Panc1 (cell line): ENCODE measurements at places on chromosomes 6 and 20.

GRCh38 chr6:156840606-156841005 lies 63.4 kb downstream of the ARID1B start:
- no peak for DNase-seq

GRCh38 chr6:41283600-41283999 lies 2.9 kb downstream of the TREM1 start:
- DNase-seq, result no peak

- no peak for DNase-seq
Measured at GRCh38 chr6:73108949-73109348, 116.3 kb downstream of the KHDC1L start.

- no peak for DNase-seq
Measured at GRCh38 chr6:46734867-46735719, at the start of gene PLA2G7. TSS of gene PLA2G7 (minus strand) at chr6:46735375. CDS start at chr6:46722891, 12,484 bp downstream.

GRCh38 chr6:87436435-87436834 lies 28.7 kb downstream of the CFAP206 start:
- DNase-seq, result no peak

GRCh38 chr20:61913423-61914225 lies 152.1 kb downstream of the TAF4 start:
- DNase-seq, result no peak

DNA sequence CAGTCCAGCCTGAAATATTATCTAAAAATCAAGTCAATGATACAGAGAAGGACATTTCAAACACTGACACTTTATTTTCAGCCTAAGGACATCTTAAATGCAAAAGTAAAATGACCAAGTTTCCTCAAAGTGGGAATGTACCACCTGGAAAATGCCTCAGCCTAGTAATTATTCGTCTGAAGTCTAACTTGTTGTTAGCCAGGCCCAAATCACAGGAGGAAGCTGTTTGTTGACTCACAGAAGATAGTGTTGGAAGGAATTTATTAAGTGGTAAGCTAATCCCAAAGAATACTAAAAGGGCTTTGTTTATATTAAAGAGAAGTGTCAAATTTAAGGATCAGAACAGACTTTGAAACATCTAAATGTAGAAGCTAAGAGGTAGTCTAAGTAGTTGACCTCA lies 2.5 kb downstream of the PDE7B start:
- DNase-seq, result no peak

GRCh38 chr6:125203395-125203794 lies 49.8 kb downstream of the TPD52L1 start:
- no peak for DNase-seq

DNA sequence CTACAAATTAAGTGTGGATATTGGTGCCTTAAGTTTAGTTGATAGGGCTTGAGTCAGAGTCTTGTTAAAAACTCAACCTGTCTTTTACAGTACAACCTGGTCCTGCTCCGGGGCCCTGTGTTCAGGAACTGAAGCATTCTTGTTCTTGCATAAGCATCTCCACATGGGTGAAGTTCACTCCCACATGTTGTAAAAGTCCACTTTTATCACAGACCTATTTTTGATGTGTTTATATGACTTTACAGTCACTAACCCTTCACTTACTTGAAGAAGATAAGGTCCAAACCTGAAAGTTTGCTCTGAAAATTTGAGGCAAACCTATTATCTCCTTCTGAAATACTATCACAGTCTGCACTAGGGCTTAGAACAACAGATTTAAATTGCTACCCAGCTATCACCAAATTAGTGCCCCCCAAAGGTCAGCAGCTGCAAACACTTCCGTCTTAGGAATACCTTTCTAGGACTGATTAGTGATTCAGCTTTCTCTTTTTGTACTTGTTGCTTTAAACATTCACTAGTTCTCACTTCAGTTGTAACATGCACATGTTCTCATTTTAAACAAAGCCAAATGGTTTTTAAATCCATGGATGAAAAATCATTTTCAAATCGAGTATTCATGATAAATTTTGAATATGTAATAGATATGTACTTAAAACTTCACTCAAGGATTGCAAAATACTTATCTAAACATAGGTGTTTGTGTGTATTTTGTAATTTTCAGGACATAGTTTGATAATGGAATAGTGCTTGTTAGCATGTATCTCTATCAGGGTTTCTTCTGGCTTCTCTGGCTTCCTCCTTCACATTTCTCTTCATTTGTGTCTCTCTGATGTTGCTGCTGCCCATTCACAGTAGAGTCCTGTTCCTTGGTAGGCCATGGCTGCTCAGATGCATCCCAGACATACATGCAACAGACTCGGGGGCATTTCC lies 469.8 kb upstream of the SOX4 start:
- DNase-seq, result no peak

DNA sequence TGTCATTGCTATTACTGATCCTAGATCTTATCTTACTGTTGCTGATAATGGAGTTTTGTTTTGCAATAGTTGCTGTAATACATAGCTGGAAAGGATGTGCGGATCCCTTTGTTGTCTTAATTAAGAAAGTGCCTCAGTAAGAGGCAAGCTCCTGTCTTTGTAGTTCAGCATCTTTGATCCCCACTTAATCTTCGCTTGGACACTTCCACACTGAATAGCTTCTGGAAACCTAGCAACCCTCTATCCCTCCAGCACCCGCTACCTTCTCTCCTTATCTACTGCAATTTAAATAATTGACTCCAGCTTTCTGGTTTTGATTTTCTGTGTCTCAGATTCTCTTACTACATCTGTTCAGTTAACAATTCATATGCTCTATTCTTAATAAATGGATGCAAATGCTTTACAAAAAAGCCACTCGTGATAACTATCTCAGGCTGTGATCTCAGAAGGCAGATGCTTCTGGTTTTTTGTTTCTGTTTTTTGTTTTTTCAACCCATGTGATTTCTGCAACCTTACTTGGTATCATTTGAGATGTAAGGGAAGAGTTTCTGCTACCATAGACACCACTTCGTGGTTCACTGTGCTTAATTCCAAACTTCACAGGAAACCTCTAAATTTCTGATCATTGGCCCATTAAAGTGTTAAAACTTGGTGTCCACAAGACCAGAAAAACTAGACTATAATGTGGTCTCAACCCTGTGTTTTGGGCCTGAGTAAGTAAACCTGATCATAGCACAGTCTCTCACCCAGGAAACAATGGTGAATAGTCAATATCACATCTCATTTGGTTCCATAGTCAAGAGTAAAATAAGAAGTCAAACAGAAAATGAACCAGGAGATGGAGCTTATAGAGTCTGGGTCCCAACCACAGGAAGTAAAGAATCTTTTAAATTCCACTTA lies 352.1 kb upstream of the SOX4 start:
- DNase-seq, result no peak

DNA sequence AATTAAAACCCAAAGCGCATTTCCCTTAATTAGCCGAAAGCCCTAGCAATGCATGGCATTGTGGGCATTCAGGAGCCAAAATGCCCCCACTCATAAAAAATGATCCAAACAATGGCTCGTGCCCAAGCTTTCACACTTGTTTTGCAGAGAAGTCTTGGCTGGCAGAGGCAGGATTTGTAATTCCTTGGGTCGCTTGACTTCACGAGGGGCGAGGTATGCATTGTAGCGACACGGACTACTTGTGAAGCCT lies 613 bp upstream of the SASH1 start:
- DNase-seq, result no peak

DNA sequence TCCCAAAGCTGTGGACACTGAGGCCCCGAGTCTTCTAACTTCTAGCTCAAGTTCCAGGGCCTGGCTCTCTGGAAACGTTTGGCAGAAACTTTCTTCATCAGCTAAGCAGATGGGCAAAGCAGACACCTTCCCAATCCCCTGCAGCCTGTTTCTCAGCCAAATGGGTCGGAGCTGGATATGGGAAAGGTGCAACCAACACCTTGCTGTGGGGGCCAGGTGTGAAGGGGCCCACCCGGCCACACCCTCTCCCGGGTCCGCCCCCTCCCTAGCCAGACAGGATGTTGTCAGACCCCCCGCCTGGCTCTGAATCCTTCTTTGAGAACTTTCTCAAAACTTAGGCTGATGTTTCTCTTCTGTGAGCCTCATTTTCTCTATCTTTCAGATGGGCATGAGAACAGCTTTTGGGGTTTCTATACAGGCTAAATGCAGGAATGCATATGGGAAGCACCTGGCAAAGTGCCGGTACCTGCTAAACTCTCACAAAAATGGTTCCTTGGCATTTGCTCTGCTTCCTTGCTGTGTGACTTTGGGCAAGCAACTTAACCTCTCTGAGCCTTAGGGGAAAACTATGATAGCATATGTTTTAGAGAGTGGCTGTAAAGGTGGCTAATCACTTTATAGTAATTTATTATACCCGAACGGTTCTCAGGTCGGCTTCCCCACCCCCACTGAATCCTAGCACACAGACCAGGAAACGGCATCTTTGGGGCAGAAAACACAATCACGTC lies 1.8 kb downstream of the SNAI1 start:
- DNase-seq, result no peak

GRCh38 chr6:11650025-11650696 lies 112.6 kb downstream of the TMEM170B start:
- no peak for DNase-seq

- no peak for DNase-seq
Measured at GRCh38 chr6:122268394-122268793, 131.1 kb upstream of the HSF2 start.

DNA sequence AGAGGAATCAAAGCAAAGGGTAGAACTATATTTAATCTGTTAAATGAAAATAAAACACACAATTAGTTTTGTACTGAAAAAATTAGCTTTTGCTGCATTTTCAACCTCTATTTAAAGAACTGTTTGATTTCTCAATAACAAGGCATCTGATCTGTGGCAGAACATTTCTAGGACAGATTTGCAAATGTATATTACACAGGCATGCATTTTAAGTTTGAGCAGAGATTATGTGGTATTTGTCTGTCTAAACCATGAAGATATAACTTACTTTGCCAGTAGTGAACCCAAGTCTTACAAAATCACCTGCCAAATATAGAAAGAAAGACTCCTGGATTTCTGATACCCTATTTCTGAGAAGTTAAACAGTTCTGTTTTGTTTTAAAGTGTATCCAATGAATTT lies 71.9 kb downstream of the TFAP2B start:
- DNase-seq, result no peak

DNA sequence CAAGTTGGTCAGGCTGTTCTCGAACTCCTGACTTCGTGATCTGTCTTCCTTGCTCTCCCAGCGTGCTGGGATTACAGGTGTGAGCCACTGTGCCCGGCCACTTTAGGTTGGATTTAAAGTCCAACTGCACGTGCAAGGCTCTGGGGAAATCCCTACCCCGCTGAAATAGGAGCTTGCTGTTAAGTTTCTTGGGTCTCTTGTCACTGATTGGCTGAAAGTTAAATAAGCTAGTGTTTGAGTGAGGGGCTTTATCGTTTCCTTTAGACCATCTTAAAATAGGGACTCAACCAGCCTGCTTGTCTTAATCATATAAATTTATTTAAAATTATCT lies 11.1 kb upstream of the SERINC1 start:
- DNase-seq, result no peak

DNA sequence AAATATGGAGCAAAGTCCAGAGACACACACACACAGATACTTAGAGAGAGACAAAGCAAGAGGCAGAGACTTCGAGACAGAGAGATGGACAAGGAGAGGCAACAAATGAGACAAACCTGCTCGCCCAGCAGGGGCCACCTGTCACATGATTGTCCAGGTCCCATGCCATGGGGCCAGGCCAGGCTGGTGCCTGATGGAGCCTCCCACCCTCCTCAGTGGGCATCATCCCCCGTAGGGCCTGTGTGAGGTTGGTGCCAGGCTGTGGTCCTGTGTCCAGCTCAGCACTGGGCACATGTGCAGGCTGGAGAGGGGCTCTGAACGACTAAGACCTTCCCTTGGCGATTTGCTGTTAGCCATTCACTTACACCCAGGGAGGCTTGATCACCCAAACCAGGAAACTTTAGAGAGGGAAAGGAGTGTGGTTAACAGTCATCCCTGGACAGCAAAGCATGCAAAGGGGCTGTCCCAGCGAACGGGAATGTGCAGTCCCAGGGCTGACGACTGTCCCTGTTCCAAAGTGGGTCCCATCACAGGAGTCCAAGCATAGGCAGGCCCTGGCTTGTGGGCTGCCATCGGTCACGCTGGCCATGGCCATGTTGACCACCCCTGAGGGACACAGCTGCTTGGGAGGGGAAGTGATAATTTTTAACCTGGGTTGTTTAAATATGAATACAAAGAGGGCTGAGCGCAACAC lies 38.4 kb upstream of the PHACTR3 start:
- no peak for DNase-seq

DNA sequence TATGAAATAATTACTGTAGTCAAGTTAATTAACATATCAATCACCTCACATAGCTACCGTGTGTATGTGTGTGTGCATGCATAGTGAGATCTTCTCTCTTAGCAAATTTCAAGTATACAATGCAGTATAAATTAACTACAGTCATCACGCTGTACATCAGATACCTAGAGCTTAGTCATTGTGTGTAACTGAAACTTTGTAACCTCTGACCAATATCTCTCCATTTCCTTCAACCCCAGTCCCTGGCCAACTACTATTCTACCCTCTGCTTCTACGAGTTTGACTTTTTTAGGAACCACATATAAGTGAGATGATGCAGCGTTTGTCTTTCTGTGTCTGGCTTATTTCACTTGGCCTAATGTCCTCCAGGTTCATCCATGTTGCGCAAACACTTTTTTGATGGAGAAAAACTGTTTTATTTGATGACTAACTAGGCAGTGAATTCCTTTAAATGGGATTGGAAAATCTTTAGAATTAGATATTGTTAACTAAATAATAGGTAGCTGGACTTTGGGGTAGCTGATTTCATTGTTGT lies 459.5 kb downstream of the DHX35 start:
- no peak for DNase-seq

- no peak for DNase-seq
Measured at GRCh38 chr6:7992002-7992815, 72.0 kb downstream of the BLOC1S5 start.

GRCh38 chr20:34705008-34705396 lies 858 bp downstream of the TP53INP2 start:
- DNase-seq, result no peak

DNA sequence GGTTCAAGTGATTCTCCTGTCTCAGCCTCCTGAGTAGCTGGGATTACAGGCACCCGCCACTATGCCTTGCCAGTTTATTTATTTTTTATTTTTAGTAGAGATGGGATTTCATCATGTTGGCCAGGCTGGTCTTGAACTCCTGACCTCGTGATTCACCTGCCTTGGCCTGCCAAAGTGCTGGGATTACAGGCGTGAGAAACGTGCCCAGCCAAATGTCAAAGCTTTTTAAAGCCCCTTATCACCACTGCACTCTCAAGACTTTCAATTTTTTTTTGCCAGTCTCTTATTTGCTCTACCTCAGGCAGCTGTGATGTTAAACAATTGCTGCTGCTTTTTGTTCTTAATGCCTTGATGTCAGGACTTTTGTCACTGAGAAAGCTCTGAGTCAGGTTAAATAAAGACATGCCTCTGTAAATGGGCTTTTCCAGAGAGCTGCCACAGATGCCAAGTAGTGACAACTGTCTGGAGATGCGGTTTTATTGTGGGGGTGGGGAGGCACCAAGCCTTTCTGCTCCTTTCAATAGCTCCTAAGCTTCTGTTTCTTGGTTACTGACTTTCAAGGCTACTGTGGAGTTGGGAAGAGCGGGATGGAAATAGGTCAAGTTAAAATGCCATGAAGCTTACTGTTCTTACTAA lies 29.2 kb downstream of the RSPH3 start:
- no peak for DNase-seq
